Activated effector memory CD4-positive, alpha-beta T cell treated with Interleukin-2 at 50 U/mL for 16 hours (primary cell): ENCODE measurements at places on chromosomes 2 and 18.

DNA sequence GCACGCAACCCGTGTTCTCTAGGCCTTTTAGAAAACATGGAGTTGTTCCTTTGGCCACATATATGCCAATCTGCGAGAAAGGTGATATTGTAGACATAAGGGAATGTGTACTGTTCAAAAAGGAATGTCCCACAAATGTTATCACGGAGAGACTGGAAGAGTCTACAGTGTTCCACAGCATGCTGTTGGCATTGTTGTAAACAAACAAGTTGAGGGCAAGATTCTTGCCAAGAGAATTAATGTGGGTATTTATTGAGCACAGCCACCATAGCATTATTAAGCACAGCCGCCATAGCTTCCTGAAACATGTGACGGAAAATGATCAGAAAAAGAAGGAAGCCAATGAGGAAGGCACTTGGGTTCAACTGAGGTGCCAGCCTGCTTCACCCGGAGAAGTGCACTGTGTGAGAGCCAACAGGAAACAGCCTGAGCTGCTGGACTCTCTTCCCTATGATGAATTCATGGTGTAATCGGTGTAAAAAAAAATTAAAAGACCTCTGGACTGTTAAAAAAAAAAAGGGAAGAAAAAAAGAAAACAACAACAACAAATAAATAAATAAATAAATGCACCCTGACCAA lies 29.0 kb upstream of the REL start:
- DNase-seq, result no peak

DNA sequence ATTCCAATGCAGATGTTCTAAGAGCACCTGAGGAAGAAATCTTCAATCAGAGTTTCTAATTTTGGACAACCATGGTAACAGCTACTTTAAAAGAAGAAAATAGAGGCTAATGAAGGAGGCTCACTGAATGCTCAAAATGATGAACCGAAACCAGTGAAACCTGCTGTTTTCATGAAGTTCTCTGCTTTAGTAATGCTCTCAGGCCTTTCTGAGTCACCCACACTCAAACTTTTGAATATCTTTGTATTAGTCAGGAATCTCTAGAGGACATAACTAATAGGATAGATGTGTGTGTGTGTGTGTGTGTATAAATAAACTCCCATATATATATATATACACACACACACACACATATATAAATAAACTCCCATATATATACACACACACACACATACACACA lies 76.9 kb upstream of the RIT2 start:
- no peak for DNase-seq

DNA sequence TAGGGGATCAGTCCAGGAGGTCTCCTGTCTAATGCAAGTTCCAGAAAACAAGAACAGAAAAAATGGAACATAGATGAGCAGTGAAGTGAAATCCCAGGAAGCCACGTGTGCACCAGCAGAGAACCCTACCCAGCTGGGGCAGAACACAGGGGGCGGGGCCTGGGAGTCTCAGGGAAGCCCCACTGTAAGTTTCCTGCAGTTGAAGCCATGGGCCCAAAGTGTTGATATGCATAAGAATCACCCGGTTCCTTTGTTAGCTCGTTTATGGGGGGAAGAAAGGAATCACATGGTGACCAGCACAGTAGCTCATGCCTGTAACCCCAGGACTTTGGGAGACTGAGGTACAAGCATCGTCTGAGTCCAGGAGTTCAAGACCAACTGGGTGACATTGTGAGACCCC lies 131.3 kb downstream of the INO80D start:
- no peak for DNase-seq

GRCh38 chr2:30948857-30949256 lies 141.6 kb upstream of the CAPN13 start:
- no peak for DNase-seq

GRCh38 chr2:241558532-241559322 lies at the start of gene BOK:
BOK (plus strand) TSS chr2:241558745; CDS start chr2:241559484, 739 bp downstream.
- no peak for DNase-seq

- DNase-seq, result no peak
These were observed 20.9 kb downstream of the SLC8A1 start for GRCh38 chr2:40430776-40431599.

DNA sequence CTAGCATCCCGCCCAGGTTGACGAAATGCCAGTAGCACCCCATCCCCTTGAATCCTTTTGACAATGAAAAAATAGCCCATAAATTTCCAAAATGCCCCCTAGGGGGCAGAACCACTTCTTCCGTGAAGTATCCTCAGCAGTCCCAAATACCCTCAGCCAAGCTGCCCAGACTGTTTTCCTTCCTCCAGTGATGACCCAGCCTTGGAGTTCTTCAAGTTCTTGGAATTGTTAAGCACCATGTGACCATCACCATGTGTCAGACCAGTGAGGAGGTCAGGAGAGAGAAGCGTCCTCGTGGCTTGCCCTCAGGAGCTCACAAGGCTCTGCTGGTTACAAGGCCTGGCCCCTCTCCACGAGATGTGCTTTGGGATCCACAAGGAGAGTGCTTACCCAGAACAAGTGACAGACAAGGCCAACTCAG lies 1.4 kb upstream of the SLC23A3 start:
- peak; percentile 8 for DNase-seq

DNA sequence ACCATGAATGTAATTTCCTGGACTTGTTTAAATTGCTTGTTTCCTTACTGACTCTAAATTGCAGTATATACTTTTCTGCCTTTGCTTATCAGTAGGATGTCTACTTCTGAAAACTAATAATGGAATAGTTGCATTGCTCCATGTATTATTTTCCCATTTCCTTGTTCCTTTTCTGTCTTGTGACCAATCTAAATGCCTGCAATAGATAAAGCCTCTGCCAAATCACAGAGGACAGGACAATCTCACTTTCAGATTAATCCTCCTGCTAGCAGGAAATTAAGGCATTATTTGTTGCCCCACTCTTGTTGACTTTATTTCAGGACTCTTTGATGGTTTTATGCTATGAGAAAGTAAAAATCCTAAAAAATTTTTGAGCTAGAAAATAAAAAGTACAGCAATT lies 4.7 kb upstream of the ESCO1 start:
- no peak for DNase-seq

GRCh38 chr2:62654423-62654791 lies 51.1 kb upstream of the EHBP1 start:
- no peak for DNase-seq

DNA sequence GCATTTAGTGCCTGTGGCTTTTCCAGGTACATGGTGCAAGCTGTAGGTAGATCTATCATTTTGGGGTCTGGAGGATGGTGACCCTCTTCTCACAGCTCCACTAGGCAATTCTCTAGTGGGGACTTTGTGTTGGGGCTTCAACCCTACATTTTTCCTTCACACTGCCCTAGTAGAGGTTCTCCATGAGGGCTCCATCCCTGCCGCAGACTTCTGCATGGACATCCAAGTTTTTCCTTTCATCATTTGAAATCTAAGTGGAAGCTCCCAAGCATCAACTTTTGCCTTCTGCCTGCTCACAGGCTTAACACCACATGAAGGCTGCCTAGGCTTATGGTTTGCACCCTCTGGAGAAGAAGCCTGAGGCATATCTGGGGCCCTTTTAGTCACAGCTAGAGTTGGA lies 492.7 kb downstream of the PIK3C3 start:
- DNase-seq, result no peak

DNA sequence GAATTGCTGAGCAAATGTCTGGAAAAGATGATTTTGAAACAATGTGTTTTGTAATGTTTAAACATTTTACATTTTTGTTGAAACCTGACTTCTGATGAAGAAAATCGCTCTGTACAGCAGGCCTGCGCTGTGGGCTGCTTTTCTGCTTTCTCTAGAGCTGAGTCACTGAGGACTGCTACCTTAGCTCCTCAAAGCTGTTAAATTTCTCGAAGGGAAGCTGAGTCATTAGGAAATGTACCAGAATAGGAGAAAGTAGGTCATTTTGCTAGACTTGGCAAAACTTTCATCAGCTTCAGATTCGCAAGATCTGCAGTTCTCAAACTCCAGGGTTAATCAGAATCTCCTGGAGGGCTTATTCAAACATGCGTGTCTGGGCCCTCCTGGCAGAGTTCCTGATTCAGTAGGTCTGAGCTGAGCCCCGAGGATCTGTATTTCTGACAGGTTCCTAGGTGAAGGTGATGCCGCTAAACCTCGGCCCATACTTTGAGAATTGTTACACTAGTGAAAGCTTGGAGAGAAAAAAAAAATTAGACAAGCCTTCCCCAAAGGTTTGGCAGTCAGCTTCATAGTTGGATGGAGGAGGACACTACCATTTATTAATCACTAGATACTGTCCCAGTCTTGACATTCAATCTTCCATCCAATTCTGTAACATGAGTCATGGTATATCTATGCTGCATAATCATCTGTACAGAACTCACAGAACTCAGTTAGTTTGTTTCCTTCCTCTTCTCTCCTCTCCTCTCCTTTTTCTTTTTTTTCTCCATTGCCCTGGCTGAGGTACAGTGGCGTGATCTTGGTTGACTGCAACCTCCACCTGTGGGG lies 297.6 kb downstream of the PARD3B start:
- DNase-seq, result no peak

DNA sequence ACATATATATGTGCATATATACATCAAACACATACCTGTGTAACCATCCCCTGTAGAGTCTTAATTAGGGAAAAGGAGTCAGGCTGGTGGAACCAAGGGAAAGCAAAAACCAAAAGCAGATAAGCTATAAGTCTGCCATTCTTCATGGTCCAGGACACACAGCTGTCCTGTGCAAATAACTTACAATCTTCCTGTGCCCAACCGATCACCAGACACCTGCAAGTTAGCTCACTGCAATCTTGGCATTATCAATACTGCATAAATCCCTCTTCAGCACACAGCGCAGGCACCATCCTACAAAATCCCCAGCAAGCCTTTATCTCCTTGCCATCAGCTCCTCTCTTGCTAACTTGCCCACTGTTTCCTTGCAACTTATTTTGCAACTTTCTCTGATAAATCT lies 60.8 kb upstream of the DYNAP start:
- no peak for DNase-seq

DNA sequence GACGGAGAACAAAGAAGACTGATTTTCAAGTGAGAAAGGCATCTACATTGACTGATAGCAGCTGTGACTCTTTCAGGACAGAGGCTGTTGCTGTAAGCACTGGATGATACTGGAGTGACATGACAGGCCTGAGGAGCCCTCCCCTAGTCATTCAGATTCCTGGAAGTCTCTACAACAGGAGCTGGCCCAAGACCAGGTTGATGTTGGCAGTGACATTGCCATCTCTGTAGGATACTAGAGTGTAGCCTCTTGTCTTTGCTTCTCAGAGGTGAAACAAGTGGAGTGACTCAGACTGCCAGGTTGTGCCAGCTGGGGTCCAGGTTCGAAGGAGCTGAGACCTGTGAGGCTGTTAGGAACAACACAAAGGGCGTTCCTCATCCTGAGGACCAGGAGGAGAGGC lies 44.7 kb upstream of the SH3RF3 start:
- DNase-seq, result no peak
